Esophagus mucosa (tissue), 1 donor: ENCODE measurements at places on chromosomes 7 and 10. TPM values are rescaled to one million over a fixed set of nuclear protein-coding genes. Genes with fewer than 3 reads are reported as not detected.

- no peak for ATAC-seq
Measured at GRCh38 chr7:2201686-2202360, 30.9 kb downstream of the MAD1L1 start.

CYP26C1 gene
- total RNA-seq = not detected

- ATAC-seq = peak; percentile 41
Measured at GRCh38 chr10:59830601-59831259, 75.6 kb downstream of the CCDC6 start.

GRCh38 chr10:100501423-100501822 is 18.2 kb downstream of the SEC31B start:
- ATAC-seq = no peak

GRCh38 chr7:80185571-80185970 is 50.9 kb downstream of the GNAI1 start:
- ATAC-seq = no peak

DNA sequence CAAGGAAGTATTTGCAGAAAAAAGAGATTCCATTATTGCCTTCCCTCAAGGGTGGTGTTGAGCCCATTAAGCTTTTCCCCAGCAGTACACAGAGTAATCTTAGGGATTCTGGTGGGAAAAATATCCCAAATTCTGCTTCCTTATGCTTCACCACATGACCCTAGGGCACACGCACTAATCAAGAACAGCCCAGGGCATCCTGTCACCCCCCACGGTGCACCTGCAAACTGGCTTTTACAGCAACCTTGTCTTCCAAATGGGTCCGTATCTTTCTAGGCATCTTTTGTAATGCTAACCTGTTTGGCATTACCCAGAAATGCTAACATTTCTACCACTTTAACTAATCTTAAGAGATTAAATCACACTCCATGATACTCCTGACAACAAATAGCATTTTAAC is 926 bp upstream of the C7orf33 start:
- ATAC-seq = no peak
